ENCODE measurements at places on chromosomes 11 and 22.

- no peak for DNase-seq
Observed at GRCh38 chr11:1236316-1237127, 13.7 kb downstream of the MUC5B start.

DNA sequence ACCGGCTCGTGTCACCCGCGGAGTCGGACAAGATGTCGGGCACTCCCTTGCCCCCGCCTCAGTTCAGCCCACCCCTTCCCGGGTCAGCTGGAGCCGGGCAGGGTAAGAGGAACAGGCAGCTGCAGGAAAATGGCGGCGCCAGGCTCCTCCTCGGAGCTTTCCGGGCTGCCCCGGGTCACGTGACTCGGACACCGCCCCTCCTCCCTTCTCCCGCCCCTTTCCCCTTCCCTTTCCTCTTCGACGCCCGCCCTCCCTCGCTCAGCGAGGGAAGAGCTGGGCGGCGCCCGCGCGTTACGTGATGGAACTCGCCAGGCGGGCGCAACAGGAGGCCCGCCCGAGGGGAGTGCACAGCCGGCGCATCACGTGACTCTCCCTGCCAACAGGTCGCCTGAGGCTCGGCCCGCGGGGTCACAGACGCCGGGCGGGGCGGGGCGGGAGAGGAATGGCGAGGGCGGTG lies at the start of gene PICALM:
PICALM (minus strand) TSS at position 134 of the 457 bp plus-strand sequence. CDS start 304 bp downstream, outside the sequence.
- DNase-seq, result peak; percentile 98

- DNase-seq, result no peak
Observed at GRCh38 chr11:119759324-119759723, 30.3 kb upstream of the NECTIN1 start.

GRCh38 chr22:45608763-45609180 lies 62.9 kb upstream of the ATXN10 start:
- no peak for DNase-seq

DNA sequence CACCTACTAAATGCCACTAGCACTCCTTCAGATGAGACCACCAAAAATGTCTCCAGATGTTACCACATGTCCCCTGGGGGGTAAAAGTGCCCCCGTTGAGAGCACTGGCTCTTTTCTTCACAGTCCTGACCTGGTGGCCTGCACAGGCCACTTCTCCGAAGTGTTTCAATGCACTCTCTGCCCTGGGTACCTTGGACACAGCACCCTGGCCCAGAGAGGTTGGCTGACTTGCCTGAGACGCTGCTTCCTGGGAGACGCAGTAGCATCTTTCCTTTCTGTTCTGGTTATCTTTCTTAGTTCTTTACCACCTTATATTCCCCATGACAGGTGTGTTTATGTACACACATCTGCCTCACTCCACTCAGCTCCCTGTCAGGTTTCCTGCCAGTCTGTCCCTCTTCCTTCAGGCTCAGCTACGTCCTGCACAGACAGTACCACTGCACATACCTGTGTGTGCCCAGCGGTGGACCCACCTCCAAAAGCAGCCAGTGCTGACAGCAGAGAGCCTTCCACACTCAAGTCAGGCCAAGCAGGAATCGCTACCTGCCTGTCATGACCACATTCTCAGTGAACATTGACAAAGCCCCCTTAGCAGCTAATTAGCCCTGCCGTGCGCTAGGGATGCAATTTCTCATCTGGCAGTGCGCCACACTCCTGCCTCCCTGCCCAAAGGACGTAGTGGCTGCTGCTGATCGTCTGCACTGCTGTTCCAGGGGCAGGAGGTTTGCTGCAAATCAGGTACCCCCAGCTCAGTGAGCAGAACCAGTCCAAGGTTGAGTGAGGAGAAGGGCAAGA lies 39.0 kb downstream of the FAM83F start:
- DNase-seq, result no peak

DNA sequence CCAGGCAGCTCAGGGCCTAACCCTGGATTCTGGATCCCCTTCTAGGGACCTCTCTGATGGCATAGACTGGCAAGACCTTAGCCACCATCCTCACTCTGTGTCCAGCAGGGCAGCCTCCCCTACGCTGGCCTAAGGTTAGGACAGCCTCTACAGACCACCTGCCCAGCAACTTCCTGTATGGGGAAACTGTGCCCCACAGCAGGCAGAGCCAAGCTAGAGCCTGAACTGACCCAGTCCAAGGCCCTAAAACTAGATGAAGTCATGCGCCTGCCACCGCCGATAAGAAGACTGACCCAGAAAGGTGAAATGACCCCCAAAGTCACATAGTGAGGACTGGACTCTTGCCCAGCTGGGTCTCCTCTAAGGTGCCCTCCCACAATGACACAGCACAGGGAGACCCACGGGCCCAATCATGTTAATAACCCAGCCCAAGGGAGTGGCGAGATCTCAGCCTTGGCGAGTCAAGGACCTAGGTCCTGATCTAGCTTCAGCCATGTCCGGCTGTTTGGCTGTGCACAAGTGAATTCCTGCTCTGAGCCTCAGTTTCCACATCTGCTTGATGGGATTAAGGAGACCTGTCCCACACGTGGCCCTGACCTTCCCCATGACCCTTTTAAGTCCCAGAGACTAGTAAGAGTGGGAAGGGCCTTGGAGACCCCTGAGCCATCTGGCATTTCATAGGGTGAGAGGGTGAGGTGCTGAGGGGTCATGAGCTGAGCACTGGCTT lies 17.6 kb downstream of the STARD10 start:
- DNase-seq, result no peak

Data from WTC11 (cell line).